Fibroblast of skin of left biceps (primary cell): ENCODE measurements at places on chromosomes 1 and 21.
A peak's percentile ranks its signal among the peaks of the same experiment; 100 is the strongest.

GRCh38 chr1:203691447-203691846 is 64.8 kb downstream of the ATP2B4 start:
- no peak for DNase-seq

GRCh38 chr1:36383240-36383639 is 2.5 kb downstream of the STK40 start:
- no peak for DNase-seq

DNA sequence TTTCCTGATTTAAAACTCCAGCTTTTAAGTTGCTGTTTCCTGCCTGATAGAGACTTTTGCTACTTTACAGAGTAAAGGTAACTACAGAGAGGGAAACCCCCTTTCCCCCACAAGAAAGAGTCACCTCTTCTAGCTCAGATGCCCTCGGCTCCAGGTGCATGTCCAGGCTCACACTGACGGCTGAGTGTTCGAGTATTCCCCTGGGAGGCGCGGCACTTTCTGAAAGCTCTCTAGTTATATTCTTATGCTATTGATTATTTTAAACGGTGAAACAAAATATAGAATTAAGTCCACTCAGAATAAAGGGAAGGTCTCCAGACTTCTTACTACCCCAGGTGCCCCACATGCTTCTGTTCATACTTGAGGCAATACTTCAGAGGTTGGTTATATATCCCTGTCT is 160.3 kb upstream of the FMN2 start:
- DNase-seq: no peak

GRCh38 chr1:209689477-209689876 is 14.3 kb downstream of the G0S2 start:
- DNase-seq: no peak

DNA sequence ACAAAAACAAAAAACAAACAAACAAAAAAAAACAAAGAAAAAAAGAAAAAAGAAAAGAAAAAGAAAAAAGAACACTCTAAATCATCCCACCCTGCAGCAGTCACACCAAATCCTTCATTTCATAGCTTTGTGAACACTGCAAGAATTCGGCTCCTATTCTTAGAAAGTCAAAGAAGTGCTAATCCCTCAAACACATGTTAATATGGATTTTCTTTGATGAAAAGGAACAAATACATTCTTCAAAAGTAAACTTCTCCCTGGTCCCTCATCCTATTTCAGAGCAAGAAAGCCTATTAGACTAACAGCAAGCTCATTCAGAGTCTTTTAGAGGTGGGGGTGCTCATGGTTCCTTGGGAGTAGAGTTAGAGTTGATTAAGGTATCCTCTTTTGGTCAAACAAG is 7.2 kb upstream of the MRPL39 start:
- no peak for DNase-seq

GRCh38 chr1:206470692-206471414 is 577 bp downstream of the IKBKE start:
- DNase-seq: no peak

- no peak for DNase-seq
Measured at GRCh38 chr1:208215393-208215792, 28.8 kb downstream of the PLXNA2 start.

- DNase-seq: no peak
Measured at GRCh38 chr1:215830226-215830810, 263.2 kb downstream of the KCTD3 start.

GRCh38 chr1:179883040-179883744 is 1.1 kb downstream of the TOR1AIP1 start:
- DNase-seq: no peak

DNA sequence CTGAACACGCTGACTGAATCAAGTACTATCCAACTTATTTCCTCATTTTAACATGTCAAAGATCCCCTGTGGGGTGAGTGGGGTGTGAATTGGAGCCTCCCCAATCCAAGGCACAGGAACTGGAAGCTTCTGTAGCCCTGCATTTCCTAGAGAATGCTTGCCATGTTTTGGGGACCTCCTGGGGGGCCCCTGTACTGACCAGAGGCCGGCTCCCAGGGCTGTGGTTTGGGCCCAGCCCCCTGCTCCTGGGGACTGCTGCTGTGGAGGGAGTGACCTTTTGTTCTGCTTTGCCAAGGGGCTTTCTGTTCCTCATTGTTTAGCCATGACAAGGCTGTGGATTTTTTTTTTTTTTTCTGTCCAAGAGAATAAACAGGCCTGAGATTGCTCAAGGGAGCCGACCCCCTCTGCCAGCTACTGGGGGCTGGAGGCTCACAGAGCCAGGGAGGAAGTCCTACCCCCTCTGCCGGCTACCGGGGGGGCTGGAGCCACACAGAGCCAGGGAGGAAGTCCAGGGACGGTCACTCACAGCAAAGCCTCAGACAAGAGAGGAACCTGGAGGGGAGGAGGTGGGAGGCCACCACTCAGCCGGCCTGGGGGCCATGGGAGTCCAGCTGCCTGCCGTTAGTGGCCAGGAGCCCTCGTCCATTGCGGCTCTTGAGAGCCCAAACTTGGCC is 17.4 kb downstream of the TNFRSF1B start:
- DNase-seq: peak; percentile 35

DNA sequence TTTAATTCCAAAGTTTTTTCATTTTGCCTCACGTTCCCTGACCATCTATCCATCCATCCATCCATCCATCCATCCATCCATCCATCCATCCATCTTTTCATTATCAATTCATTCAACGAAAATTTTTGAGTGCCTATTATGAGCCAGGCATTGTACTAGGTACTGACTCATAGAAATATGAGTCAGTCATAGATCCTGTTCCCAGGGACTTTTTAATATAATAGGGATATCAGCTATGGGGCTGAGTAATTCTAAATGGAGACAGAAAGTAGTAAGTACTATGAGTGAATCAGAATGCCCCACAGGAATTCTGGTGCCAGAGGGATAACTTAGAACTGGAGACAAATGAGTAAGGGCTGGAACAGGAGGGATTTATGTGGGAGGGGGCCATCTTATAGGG is 49.8 kb upstream of the GNG12 start:
- no peak for DNase-seq

DNA sequence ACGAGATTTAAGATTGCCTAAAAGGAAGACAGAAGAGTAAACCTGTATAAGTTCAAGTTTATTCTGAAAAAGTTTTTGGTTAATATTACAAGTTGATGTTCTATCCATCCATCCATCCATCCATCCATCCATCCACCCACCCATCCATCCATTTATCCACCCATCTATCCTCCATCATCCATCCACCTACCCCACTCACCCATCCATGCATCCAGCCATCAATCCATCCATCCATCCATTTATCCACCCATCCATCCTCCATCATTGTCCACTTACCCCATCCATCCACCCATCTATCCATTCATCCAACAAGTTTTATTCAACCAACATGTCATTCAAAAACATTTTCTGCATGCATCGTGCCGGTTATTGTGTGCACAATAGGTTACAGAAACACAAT is 89.3 kb downstream of the ZBTB18 start:
- DNase-seq: no peak

GRCh38 chr1:14896381-14897079 is 257.0 kb upstream of the TMEM51 start:
- no peak for DNase-seq

DNA sequence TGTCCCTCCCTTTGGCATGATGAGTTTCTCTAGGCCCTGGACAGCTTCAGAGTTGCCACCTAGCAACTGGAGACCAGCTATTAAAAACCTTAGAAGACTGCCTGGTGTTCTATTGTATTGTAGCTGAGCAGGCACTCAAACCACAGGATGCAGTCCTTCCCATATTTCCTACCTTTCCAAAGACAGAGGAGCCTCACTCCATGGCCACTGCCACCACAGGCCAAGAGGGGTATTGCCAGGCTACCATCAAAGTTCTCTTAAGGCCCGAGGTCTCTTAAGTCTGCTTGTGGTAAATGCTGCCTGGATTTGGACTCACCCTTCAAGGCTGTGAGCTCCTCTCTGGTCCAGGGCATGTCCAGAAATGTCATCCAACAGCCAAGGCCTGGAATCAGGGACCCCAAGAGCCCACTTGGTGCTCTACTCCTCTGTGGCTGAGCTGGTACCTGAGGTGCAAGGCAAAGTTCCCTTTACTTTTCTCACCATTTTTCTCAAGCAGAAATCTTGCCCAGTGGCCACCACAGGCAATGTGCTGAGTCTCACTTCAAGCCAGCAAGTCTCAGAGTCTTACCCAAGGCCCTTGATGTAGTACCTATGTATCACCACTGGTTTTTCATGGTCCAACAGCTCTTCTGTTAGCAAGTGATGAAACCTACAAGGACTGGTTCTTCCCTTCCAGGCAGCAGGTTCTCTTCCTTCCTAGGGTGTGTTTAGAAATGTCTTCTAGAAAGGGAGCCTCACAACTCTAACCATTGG is 269.4 kb downstream of the AMY1C start:
- DNase-seq: no peak

DNA sequence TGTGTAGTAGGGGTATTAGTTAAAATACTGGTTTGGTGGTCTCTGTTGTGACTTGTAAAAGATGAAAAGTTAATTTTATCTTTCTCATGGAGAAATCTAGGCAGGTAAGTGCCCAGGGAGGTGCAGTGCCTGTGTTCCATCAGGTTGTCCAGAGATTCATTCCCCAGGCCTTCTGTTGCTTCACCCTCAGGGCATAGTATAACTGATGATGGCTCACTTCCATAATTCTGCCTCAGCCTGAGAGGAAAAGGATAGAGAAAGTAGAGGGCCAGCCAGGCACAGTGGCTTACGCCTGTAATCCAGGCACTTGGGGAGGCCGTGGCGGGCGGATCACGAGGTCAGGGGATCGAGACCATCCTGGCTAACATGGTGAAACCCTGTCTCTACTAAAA is 153.9 kb downstream of the FMN2 start:
- no peak for DNase-seq

- no peak for DNase-seq
Measured at GRCh38 chr1:98420376-98421084, 241.0 kb upstream of the SNX7 start.

DNA sequence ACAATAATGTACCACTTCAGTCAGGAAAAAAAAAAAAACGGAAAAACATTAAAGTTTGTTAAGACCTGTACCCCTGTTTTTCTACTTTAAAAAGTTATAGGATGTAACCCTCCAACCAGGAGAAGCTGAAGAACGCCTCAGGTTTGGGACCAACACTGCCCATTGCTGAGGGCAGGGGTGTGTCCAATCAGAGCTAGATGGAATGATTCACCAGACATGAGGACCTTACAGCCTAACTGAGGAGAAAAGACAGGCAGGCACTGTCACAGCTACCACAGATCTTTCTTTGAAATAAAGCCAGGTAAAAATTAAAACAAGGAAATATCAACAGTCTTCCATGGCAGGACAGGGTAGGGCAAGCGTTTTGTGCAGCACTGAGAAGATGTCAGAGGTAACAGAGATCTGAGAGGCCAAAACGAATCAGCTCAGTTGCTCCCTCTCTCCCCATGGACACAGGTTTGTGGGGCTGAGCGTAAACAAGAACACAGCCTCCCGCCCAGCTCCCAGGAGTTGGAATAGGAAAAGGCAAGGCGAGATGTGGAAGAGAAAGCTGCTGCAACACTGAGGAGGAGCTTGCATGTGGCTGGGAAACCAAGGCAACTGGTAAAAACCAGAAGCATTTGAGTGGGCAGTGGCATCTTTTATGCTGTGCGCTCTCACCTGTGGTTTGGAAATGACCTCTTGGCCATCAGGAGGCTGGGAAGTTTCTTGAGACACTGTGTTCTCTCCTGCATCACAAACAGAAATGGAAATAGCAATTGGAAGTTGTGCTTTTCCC is 34.0 kb downstream of the SEC16B start:
- DNase-seq: no peak
